Stimulated activated CD4-positive, alpha-beta T cell treated with anti-CD3 and anti-CD28 coated beads, Interleukin-15, amount 100 ng/mL, for 1 hour (primary cell): ENCODE measurements at places on chromosomes 2 and 18.

DNA sequence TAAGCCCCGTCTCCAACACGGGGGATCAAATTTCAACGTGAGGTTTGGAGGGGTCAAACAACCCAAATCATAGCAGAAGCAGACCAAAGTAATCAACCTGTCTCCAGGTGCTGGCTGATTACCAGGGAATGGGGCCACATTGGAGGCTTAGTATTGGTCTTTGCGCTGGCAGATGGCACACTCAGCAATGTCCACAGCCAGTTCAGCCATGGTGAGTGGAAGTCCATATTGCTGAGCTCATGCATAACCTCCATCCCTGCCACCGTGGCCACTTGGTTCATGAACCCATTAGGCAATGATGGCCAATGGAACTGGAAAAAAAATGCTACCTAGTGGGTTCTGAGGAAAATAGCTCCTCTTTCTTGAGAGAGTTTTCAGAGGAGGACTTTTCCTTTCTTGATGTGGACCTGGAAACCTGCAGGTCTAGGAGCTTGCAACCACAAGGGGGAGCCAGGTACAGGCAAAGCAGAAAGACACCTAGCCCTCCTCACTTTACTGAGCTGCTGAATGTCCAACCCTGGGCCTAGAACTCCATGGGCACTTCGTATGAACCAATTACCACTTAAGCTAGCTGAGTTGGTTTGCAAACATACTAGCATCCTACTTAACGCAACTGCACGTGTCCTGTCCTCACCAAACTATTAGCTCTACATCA is 128.0 kb upstream of the GYPC start:
- DNase-seq = peak; percentile 26

DNA sequence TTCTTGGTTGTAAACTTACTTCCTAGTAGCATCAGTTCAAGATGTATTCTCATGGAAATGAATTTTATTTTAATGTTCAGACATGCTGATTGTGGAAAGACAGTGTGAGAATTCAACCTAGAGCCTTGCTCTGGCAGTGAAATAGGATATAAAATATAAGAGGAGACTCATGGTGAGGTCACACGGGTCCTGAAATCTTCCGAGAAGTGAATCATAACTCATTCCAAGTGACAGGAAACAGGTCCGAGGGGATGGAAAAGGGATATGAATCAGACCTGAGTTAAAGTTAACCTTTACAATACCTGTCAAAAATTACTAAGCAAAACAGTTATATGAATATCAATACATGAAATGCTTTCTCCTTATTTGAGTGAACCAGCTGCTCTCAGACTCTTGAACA is 185.2 kb upstream of the LRRTM1 start:
- DNase-seq = no peak

- no peak for DNase-seq
These were observed 450.2 kb downstream of the PLCL1 start for GRCh38 chr2:198254536-198255090.

DNA sequence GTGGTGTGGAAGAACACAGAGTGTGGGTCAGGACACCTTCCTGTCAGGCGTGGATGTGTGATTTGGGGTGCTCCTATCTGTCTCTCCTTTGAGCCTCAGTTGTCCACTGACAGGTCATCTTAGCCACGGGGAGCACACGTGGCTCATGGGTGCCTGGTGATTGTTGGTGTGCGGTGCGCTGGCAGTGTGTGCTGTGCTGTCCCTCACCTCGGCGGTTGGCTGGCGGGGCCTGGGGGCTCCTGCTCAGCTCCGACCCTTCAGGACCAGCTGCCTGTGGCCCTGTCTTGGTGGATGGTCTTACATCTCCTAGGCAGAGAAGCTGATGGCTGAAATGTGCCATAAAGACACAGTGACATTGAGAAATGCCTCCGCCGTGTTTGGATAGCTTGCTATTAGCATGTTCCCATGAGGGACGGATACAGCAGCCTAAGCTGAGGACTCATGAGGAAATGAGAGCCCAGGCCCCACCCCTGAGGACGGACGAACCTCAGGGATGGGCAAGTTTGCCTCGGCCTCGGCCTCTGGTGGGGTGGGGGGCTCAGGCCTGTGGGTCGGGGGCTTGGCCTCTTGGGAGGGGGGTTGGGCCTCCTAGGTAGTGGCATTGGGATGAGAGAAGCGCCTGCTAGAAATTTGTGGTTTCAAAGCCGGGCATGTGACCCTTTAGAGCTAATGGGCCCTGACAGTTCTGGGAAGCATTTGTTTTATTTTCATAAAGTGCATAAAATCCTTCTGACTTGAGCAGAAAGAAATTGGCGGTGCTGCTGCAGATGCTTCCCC is 20.3 kb upstream of the ASB1 start:
- DNase-seq = no peak

GRCh38 chr18:23093772-23094171 is 41.5 kb upstream of the CABLES1 start:
- DNase-seq = no peak

DNA sequence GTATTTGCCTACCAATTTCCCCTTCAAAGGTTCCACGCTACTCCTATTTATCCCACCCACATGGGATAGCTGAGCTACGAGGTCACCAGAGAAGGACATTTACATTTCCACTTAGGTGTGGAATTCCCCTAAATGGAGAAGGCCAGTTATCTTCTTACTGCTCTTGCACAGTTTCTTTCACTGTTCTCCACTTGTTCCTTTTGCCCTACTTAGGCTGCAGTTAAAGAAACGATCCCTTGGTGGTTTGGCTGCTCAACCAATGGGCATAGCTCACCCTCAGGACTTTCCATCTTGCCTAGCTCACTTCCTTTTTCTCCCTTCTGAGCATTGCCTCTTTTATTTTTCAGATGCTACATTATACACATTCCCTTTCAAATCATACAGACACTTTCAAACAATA is 11.2 kb upstream of the NABP1 start:
- no peak for DNase-seq

DNA sequence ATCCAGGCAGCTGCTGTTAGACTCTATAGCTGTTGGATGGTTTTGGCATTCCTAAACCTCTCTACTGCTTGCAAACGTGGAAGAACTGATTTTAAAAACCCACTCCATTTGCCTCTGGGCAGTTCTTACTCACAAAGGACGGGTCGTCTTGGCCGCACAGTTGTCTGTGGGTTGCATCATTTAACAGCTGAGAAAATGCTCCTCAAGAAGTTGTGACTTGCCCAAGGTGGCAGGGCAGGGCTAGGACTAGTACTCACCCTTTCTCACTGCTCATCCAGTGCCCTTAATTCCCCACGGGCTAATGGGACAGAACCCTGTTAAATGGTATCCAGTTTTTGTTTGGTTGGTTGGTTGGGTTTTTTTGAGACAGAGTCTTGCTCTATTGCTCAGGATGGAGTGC is 997 bp upstream of the DRC1 start:
- DNase-seq = no peak

- no peak for DNase-seq
These were observed 84.0 kb upstream of the RFX8 start for GRCh38 chr2:101558740-101559525.

DNA sequence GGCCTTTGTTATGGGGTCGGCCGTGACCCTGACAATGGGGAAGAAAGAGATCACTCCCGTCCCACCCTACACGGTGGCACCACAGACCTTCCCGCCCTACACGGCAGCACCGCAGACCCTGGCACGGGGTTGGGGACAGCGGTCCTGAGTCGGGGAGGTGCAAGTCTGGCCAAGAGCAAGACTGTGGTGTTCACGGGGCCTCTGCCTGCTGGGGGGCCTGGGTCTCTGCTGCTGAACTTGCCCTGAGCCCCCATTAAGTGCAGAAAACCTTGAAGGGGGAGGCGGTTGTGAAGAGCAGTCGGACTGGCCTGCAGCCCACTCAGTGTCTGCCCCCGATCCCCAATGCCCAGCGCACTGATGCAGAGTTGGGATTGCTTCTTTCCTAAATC is 75.9 kb downstream of the SLC66A2 start:
- no peak for DNase-seq

DNA sequence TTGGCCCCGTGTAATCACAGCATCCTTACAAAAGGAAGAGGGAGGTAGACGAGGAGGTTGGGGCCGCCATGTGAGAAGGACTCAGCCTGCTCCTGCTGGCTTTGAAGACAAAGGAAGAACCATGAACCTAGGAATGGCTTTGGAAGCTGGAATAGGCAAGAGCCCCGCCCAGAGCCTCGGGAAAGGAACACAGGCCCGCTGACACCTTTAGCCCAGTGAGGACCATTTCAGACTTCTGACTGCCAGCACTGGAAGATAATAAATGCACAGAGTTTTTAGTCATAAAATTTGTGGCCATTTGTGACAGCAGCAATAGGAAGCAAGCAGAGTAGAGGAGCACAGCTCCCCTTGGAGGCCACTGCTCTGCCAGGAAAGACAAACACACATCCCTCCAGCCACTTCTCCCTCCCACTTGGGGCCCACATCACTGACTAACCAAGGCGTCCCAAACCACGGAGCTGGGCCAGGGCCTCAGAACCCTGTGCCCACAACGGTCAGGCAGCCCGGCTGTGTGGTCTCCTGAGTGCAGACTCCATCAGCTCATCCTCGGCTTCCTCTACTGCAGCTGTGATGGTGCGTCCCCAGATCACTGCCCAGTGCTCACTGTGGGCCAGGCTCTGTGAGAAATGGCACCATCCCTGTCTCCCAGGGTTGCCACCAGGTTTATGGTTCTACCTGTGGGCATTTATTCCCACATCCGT is 39.7 kb downstream of the TFCP2L1 start:
- no peak for DNase-seq

GRCh38 chr2:72144632-72145288 is 2.9 kb downstream of the CYP26B1 start:
- no peak for DNase-seq

DNA sequence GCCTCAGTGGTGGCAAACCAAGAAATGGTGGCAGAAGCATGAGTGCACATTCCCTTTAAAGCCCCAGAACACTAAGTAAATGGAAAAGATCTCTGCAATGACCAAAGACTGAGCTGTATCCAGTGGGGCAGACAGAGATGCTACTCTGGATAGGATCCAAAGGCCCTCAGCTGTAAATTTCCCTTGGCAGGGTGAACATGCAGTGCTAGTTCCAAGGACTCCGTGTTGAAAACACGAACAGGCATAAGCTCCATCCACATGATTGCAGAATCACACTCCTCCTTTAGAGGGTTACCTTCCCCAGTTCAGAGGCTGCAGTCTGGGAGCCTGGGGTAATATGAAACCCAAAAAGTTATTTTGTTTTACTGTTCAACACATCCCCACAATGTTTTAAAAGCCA is 98.6 kb upstream of the KLF7 start:
- DNase-seq = no peak

DNA sequence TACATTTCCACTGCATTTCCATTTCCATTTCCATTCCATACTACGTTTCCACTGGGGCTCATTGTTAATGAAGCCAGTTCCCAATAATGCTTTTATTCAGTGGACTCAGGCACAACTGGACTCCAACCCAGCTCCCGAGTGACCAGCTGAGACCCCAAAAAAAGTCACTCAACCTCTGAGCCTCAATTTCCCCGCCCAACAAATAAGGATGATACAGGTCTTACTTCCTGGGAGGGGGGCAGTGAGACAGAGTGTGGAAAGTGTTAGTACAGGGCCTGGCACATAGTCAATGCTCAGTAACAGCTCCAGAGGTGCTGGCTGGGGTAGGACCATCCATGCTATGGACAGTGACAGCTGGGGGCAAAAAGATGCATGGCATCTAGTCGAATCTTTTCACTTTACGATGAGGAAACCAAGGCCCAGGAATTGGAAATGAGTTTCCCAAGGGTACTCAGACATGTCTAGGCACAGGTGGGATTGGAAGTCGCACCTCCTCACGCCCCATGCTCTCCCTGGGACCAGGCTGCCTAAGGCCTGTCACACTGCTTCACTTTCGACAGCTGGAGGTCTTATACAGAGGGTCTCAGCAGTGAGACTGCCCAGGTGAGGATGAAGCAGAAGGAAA is 226.5 kb downstream of the ANAPC1 start:
- no peak for DNase-seq

GRCh38 chr2:99803846-99804245 is 314.0 kb upstream of the REV1 start:
- no peak for DNase-seq

DNA sequence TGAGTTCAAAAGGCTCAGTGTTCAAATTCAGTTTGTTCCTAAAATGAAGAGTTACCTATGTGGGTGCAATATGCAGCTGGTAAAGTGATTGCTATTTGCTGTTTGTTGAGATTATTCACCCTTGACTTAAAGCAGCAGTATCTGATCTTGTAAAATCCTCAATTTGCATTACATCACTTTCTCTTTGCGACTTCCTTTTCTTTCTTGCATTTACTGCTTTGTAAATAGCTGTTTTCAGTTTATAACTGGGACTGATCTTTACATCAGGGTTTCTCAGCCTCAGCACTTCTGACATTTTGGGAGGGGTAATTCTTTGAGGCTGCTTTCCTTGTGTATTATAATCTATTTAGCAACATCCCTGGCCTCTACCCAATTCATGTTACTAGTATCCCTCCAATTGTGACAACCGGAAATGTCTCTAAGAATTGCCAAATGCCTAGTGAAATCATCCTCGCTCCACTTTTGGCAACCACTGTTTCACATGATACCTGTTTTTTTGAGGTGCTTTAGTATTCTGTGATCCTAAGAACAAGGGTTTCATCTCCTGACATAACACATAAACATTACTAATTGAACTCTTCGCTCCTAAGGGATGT is 12.1 kb upstream of the ERCC3 start:
- DNase-seq = no peak

DNA sequence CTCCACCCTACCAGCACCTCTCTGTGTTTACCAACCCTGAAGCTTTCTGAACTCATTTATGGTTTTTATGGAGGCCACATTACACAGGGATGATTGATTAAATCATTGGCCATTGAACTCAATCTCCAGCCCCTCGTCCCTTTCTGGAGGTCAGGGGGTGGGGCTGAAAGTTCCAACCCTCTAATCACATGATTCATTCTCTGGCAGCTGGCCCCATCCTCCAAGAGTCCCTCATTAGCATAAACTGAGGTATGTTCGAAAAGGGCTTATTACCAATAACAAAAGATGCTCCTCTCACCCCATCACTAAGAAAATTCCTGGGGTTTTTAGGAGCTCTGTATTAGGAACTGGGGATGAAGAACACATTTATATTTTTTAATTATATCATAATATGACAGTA is 92.3 kb downstream of the DIS3L2 start:
- no peak for DNase-seq

DNA sequence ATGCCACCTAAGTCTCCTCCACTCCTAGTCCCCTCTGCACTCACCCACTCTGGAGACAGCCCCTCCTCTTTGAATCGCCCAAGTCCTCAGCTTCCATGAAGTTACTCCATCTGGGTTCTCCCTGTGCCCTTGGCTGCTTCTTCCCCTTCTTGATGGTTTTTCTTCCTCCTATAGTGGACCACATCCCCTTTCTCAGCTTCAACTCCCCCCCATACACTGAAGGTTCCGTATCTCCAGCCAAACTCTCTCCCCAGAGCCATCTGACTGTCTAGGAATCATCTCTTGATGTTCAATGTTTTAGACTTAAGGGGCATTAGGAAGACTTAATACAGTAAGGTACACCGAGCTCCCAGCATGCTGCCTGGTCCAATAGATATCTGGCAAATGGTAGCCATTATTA is 39.6 kb downstream of the EMX1 start:
- no peak for DNase-seq

DNA sequence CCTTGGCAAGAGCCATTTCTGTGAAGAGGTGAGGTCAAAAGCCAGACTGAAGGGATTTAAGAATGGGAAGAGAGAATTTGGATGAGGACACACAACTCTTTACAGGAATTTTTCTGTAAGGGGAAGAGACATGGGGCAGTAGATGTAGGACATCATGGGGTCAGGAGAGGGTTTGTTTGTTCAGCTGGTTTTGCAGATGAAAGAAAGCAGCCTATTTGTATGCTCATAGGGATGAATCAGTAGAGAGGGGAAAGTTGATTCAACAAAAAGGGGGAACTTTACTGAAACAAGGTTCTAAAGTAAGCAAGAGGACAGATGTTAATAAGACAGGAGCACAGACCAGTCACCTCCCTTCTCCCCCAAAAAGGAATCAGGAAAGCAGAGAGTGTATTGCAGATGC is 11.2 kb downstream of the SCG2 start:
- DNase-seq = no peak
